Fibroblast of the aortic adventitia (primary cell): ENCODE measurements at places on chromosomes 5 and 9. TPM values are rescaled to one million over a fixed set of nuclear protein-coding genes. Genes with fewer than 3 reads are reported as not detected.

GRCh38 chr9:119500072-119500771 is 131.0 kb upstream of the BRINP1 start:
- DNase-seq: peak; percentile 0

DNA sequence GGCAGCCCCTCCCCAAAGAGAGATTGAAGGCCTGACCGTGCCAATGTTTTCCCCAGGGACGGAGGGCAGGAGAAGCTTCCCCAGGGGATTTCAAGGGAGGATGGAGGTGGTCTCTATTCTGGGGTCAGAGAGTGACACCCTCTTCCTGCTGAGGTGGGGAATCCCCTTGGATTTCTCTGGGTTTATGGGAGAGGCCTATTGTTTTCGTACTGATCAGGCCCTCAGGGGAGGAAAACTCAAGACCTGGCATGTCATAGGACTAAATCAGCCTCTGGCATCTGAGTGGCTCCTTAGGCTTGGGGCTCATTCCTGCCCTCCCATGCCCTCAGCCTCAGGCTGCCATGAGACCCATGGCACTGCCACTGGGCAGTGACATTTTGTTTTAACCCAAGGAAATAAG is 44.6 kb downstream of the IRF1 start:
- DNase-seq: peak; percentile 38

- DNase-seq: no peak
Observed at GRCh38 chr9:113151696-113152630, 1.2 kb downstream of the SLC31A2 start.

DNA sequence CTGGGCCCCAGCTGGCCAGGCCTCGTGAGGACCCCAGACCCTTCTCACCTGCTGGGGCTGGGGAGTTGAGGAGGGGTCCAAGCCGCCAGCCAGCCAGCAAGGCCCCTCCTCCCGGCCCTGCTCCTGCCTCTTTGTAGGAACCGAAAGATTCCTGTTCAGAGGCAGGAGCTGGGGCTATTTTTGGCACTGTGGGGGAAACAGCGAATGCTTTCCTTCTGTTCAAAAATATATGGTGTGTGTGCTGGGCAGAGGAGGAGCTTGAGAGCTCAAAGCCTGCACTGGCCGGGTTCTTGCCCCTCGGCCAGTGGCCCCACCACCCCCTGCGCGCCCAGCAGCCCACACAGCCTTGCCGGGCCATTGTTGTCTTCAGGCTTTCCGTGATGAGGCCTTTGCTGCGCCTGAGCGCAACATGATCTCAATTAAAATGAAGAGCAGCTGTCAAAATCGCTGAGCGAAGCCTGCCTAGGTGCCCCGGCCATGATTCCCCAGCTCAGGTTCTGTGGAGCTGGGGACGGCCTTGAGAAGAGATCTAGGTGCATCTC is 13.4 kb downstream of the NCS1 start:
- DNase-seq: no peak

GRCh38 chr5:137190031-137190430 is 309.1 kb downstream of the SPOCK1 start:
- DNase-seq: peak; percentile 36

- no peak for DNase-seq
Observed at GRCh38 chr5:119220576-119221197, 135.1 kb upstream of the TNFAIP8 start.

DNA sequence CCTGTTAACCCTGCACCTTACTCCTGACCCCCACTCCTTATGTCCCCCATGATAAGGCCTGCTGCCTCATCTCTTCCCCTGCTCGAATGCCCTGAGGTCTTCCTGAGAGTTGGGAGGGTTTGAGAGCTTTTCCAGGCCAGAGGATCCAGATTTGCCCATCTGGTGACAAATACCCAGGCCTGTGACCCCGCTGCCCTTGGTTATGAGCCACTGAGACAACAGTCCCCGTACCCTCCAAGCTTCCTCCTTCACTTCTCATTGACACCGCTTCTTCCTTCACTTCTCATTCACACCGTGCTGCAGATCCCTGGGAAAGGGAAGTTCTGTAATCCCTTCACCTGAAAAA is 593 bp downstream of the GM2A start:
- no peak for DNase-seq

- DNase-seq: no peak
Observed at GRCh38 chr5:154097031-154097430, 58.3 kb downstream of the MFAP3 start.

PGM5 gene
- total RNA-seq: 8.0 and 13.5 TPM in 2 replicates

DNA sequence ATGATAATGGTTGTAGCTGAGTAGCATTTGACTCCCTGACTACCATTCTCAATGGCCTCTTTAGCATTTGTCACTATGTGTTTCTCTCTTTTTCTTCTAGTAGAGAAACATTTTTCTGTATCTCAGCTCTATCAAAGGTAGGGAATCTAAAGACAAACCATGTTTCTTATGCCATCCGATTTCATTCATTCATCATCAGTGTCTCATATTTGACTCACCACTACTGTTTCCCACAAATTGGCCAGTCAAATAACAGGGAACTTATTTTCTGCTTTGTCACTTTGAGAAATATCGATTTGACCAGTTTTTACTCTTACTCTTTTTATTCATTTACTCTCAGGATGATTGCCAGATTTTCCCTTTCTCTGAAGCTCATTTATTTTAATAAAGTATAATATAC is 282.3 kb downstream of the TMEM167A start:
- DNase-seq: no peak

OR1L4 gene
- total RNA-seq: not detected in 2 replicates

NPDC1 gene
- 23.8 and 31.6 TPM in 2 replicates for total RNA-seq

DNA sequence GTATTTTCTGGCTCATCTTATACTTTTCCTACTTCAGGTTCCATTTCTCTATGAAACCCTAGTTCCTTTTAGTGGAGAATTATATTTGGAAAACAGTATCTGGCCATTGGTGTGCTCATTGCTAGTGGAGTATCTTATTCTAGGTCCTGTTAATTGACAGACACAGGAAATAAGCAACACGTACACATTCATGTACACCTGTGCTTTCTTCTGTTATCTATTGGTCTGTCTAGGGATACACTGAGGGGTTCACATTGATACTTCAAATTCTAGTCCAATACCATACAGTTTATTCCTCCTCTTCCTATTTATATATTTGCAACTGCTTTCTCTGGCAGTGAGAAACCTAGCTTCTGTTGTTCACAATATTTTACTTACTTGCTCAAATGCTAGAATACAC is 110.2 kb downstream of the FER start:
- no peak for DNase-seq

DNA sequence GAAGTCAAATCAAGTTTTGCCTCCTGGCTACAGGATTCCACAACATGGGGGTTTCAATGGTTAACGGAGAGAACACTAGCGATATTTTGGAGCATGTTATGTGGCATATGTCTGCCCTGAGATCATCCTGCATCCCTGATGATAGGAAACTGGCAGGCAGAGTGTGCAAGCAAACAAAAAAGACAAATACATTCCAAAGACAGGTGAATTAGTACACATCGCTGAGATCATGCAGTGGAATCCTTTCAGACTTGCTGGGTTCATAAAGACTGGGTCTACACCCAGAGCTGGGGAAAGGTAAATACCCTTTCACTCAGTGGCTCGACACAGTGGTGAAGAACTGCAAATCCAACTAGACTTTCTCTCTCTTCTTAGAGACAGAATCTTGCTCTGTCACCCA is 286.5 kb downstream of the EFNA5 start:
- DNase-seq: no peak

GRCh38 chr5:144800169-144800568 is 629.5 kb downstream of the KCTD16 start:
- DNase-seq: no peak

- no peak for DNase-seq
Observed at GRCh38 chr9:126443144-126443543, 116.5 kb downstream of the MVB12B start.

GARIN3 gene
- total RNA-seq: not detected in 2 replicates
